Activated T-helper 17 cell treated with anti-CD3 and anti-CD28 coated beads, Interleukin-2, amount 50 U/mL, for 72 hours (primary cell): ENCODE measurements at places on chromosomes 11 and 22. TPM values are rescaled to one million over a fixed set of nuclear protein-coding genes. Genes with fewer than 3 reads are reported as not detected.

DNA sequence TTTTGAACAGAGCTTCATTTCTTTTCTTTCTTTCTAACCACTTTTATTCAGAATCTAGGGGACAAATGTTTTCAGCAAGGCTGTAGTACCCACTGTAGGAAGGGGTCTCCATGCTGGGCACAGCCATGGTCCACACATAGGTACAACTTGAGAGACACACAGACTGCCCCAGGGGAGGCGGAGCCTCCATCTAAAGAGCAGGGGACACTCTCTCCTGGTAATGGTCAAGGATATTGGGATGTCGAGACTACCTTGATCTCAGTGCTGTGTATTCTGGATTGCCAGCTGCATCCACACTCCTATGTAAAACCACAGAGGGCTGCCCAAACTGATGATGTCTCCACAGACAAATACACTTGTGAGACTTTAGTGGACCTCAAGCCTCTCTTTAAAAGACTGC lies 2.9 kb upstream of the APOL3 start:
- ATAC-seq: no peak

DNA sequence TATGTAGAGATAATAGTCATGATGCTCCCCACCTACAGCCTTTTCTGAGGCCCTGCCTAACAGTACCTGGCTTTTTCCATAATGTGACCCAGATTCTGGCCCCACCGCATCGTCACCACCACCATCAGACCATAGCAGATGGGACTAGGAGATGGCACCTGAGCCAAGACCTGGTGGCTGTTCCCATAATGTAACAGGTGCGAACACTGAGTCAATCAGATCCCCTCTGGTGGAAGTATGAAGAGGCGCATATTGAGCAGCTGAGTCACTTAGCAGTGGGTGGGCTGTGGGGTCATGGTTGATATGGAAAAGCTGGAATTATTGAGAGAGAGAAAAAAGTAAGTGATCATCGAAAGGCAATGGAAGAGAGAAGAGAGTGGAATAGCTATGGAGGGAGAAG lies 578.0 kb upstream of the CADM1 start:
- ATAC-seq: no peak

- ATAC-seq: no peak
Measured at GRCh38 chr11:112581747-112582146, 321.1 kb upstream of the PLET1 start.

DNA sequence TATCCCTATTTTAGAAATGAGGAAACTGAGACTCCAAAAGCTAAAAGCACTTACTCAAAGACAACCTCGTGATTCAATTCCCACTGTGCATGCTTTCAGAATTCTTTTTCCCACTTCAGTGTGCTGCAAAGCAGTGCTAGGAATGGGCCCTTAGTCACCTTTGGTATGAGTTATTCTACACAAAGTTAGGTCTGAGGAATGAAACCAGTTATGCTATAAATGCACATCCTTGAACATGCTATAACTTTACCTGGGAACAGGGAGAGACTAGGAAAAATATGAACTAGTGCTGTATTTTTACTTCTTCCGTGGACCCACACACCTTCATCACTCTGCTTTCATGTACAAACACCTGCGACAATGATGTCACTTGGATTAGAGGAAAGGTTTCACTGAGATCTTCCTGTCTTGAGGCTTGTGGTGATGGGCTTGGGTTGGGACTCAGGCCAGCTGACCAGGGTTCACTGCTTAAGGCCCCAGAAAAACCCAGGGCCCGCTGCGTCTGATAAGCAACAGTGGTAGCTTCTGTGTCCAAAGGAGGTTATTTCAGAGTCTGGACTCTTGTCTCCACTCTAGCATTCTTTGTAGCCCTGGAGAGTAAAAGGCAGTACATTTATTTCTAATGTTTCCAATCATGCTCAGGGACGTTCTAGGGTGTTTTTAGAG lies 81.6 kb downstream of the ZC3H12C start:
- no peak for ATAC-seq

The LYVE1 gene
- total RNA-seq: not detected

The DLG2 gene
- 1.9 TPM for total RNA-seq

The OR51B2 gene
- 0.29 TPM for total RNA-seq

- peak; percentile 39 for ATAC-seq
Measured at GRCh38 chr11:65386307-65387140, at the start of gene FRMD8. FRMD8 (plus strand) TSS chr11:65386637; CDS start chr11:65387037, 400 bp downstream.

DNA sequence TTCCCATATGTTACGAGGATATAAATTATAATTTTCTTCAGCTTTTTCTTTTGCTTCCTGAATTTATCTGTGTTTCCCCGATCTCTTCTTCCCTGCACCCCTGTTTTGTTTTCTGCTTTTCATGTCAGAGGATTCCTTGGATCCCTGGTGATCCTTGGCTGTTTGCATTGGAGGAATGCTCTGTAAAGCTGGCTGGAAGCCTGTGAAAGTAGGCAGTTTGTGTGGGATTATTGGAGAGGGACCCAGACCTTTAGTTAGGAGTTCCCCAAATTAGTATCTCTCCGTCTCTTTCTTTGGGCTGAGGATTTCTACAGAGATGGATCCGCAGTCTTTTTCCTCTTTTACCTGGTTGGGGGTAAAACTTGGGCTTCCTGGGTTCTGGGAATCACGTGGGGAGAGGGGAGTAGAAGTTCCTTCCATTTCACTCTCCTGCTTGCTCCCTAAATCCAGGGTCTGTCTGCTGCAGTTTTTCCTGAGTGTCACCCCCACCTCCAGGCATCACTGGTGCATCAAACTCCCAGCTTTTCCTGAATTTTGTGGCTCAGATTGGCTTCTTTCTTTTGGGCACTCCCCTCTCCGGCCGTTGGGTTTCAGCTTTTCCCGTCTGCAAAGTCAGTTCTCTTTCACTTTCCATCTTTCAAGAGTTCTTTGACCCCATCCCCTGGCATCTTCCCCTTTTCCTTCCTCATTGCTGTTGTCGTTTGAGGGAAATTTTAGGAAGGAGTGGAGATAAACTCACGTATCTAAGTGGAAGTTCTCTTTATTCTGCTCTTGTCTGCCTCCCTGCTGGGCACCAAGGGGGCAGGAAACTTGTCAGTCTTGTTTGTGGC lies 79.1 kb upstream of the ALX4 start:
- ATAC-seq: no peak

DNA sequence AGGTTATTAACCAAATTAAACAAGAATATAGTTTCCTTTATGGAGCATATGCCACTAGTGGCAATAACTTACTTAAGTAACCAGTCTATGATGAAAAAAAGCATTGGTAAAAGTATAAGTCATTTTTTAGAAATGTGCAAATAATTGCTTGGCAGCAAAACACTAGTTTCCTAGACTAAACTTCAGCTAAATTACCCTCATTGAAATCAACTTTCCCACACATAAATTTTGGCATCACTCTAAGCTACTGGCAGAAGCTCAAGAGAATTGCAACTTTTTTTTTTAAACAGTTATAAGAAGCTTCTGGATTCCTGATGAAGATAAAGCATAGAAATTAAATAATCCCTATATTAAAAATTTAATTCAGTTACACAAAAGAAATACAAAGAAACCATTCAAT lies 12.5 kb downstream of the CCDC34 start:
- ATAC-seq: no peak

- no peak for ATAC-seq
Measured at GRCh38 chr22:23120415-23120899, 21.3 kb downstream of the RSPH14 start.

GRCh38 chr11:12160680-12161079 lies 50.3 kb downstream of the MICAL2 start:
- no peak for ATAC-seq

The TSPAN32 gene
- total RNA-seq: 14.8 TPM

- no peak for ATAC-seq
Measured at GRCh38 chr22:37734964-37735451, 38.2 kb downstream of the TRIOBP start.
